ENCODE measurements at places on chromosomes 3 and 15.

DNA sequence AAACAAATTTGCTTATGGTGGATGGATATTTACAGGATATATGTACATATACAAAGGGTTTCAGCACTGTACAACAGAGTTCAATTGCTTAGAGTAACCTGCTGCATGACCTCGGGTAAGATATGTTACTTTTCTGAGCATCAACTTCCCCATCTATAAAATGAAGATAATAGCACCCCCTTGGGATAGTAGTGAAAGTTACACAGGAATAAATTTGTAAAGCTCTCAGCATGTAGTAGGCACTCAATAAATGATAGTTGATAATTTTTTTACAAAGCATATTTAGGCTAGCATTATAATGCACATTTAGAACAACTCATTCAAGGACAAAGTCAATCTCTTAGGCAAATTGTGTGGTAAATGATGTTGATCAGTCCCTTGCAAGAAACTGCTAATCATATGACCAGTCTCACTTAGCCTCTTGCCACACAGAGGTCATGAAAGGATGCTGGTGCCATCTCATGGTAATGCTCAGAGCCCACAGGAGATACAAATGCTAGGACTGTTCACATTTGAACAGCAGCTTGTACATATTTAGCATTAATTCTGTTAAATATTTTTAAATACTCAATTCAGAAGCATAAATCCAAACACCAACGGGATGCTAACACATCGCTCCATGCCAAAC, 123.9 kb downstream of the MAGI1 start:
- no peak for DNase-seq

- DNase-seq, result no peak
Observed at GRCh38 chr3:157263027-157263426, 103.1 kb upstream of the CCNL1 start.

GRCh38 chr3:52507359-52507758, 12.2 kb downstream of the STAB1 start:
- no peak for DNase-seq

GRCh38 chr15:73368301-73369136, at the start of gene HCN4:
Gene HCN4 (minus strand): TSS chr15:73368958. CDS start chr15:73368270, 688 bp downstream.
- no peak for DNase-seq

DNA sequence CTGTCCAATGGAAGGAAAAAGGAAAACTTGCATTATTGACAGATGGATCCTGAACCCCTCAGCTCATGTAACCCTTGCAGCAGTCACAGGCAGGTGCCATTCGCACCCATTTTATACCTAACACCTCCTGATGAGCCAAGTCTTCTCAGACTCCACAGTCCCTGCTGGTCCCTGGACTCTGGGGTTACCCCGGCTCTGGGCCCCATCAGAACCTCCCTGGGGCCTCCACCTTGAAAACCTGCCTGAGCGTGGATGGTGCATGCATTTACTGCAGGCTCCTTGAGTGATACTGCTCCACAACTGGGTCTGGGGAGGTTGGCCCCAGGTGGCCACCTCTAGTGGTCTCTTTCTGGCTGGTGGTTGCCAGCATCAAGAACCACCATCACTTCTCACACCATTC, 15.9 kb upstream of the DOCK3 start:
- no peak for DNase-seq

DNA sequence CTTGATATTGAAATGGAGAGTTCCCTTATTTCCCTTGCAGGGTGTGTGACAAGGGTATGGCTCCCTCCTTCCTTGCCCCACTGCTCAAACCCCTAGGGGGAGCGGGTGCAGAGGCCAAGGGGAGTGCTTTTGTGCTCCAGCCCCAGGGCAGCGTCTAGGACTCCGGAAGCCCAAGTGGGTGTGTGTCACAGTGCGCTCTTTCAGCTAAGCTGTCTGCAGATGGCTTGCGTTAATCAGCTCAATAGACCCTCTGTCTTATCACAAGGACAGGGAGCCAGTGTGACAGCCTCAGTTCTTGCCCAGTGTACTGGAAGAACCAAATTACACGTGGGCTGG, 523.6 kb upstream of the LMCD1 start:
- DNase-seq, result no peak
